ENCODE measurements at places on chromosomes 12 and 14. TPM values are rescaled to one million over a fixed set of nuclear protein-coding genes. Genes with fewer than 3 reads are reported as not detected.

- no peak for DNase-seq
Observed at GRCh38 chr12:117421068-117421752, 59.8 kb upstream of the NOS1 start.

DNA sequence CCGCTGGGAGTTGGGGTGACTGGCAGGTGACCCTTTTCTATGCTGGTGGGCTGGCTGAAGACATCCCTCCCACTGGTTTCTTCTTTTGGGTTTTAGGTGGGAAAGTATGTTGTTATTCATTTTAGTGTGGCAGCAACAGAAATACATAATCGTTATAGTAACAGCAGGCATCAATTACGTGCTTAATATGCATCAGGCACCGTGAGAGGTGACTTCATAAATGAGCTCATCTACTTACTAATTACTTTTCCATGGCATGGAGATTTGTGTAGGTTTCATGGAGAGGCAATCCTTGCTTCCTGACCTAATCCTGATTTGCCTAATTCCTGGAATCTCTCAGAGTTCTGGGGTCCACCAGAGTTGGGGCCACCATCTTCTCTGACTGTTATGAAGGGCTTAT is 13.4 kb upstream of the CELA1 start:
- no peak for DNase-seq

- peak; percentile 25 for DNase-seq
Observed at GRCh38 chr12:43675048-43675904, 83.3 kb downstream of the PUS7L start.

DNA sequence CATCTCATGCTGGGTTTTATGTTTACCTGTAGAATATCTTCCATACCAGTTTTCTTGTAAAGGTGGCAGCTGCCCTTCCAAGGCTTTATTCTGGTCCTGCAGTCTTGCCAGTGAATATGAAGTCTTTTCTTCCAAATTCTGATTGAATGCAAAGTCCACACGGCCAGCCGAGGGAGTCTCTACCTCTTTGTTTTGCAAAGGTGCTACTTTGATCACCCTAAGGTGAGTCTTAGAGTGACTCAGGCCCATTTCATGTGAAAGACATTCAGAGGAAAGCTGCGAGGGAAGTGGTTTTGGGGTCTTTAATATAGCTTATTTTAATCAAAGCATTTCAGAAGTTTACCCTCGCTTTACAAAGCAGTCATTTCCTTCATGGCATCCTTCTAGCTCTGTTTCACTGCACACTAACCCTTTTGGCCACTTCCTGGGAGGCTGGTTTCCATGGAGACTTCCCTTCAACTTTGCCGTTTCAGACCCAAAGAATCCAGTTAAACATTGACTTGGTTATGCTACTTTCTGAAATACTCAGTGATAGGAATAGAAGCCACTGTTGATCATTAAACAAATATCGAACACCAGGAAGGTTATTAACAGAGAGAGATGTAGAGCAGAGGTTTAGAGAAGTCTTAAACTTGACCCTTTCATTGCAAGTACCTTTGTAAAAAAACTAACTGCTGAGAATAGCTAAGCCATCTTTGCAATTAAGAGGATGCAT is at the start of gene CCDC198:
CCDC198 (minus strand) TSS at position 391 of the 715 bp plus-strand sequence; CDS start at position 249, 142 bp downstream.
- no peak for DNase-seq

DNA sequence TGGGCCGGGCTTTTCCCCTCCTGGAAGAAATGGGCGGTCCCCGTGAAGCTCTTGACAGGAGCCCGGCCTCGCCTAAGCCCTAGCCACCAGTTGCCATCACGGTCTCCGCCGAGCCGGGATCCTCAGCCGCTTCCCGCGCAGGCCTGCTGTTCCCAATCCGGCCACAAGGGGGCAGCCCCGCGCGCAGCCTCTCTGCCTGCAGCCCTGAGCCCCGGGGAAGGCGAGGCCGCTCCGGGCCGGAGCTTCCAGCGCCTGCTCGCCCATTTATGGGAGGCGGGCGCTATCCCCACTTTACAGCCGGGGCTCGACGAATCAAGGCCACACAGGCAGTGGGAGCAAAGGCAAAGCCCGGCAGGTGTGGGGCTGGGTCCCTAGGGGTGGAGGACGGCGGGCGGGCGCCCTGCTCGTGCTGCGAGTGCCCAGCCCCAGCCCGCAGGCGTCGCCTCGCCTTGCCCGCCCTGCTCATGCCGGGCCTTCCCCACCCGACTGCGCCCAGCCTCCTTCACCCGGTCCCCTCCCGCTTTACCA is 61.5 kb downstream of the LGMN start:
- peak; percentile 74 for DNase-seq

GRCh38 chr12:65171073-65171472 is 1.7 kb downstream of the LEMD3 start:
- DNase-seq = peak; percentile 22

GRCh38 chr12:78324234-78324633 is 493.5 kb downstream of the NAV3 start:
- no peak for DNase-seq

DNA sequence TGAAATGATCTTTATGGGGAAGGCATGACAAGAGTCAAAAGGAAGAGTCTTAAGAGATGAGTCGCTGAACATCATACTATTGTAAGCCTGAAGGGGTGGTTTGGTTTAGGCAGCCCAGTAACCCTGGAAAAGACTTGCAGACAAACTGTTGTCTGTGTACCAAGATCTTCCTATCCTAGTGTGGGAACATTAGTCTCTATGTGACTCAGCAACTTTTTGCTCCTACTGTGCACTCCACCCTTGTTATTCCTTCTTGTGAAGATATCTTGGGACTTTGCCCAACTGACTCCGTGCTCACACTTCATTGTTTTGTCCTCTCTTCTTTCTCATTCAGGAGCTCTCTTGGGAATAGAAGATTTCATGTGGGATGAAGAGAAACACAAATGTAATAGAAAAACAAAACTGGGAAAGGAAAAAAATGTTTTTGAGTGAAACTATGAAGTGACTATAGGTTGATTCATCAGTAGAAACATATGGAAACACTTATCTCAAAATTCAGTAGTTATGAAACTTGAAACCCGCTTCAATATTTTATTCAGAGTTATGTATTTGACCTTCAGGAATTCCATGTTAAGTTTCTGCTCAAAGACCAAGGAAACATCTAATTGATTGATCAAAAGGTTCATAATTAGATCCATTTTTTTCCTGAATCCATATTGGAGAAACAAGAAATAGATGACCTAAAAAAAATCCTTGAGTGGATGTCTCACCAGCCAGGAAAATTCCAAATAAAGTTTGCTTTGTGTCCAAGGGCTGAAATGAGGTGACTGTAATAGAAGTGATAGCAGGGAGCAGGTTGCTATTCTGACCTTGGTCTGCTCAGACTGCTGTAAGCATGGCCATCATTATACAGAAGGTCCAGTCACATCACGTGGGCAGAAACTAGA is 67.2 kb downstream of the BTG1 start:
- peak; percentile 92 for DNase-seq

DNA sequence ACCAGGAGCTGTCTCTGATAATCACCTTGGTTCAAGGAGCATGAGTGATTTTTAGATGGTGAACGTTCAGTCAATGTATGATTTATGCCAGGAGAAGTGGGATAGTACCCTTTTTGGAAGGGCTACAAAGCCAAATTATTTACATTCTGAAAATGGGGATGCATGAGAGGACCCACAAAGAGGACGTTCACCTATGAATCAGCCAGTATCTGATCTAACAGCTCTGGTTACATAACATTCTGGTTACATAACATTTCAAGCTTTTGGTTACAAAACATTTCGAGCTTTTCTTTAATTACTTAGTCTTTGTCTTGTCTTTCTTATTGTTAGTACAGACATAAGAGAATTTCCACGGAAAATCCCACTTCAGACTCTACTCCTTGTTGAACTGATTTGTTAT is 68.8 kb downstream of the SLCO1A2 start:
- DNase-seq = no peak

DNA sequence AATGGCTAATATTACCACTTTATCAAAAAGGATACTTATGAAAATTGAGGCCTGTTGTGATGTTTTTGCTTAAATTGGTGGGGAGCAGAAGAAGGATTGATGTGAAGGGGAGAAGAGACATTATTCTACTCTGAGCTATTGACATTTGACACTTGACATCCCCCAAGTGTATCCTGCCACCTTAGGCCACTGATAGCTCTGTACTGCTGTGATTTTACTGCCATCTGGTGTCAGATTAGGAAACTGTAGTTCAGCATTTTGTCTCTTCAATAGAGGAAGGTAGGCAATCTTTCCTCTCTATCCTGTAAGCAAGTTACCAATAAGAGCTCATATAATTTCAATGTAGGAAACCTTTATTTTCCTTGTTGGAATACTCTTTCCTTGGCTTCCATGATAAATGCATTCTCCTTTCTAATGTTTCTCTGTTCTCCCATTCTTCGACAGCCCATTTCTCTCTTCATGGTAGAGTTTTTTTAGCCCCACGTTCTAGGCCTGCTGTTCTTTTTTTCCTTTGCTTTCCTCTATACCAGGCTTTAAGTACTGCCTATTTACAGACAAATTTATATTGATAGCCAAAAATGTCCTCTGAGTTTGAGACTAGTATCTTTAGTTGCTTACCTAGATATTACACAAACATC is 46.3 kb downstream of the PPHLN1 start:
- peak; percentile 82 for DNase-seq

RERG gene
- not detected for total RNA-seq

KLHL33 gene
- 0.17 TPM for total RNA-seq

TESPA1 gene
- not detected for total RNA-seq

CLEC7A gene
- total RNA-seq = 0.40 TPM

HCAR2 gene
- 0.17 TPM for total RNA-seq

FGD4 gene
- total RNA-seq = 3.9 TPM

MDGA2 gene
- total RNA-seq = 0.04 TPM
